ENCODE measurements at places on chromosomes 11 and 22.

DNA sequence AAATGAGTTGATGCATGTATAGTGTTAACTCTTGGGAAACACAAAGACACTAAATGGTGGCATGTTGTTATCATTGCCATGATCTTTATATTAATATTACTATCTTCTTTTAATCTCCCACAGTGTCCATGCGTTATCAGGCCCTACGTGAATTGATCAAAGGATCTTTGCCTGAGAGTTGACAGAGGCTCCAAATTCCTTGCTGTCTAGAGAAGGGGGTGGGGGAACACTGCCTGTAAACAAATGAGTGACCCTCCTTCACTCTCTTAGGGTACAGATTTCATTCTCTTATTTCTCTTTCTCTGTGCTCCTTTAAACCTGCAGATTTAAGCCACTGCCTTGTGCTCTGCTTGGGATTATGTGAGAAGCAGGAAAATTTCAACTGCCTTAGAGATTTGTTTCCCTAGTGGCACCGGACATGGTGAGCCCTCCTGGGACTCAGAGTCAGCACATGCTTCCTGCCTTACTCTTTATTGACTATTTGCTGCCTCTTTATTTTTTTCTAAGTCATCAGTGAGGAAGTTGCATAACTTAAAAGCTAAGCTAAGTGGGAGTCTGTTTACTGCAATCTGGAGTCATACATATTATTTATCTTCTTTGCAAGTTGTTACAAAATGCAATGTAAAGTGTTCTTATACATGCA is 122.9 kb downstream of the MAML2 start:
- no peak for DNase-seq

GRCh38 chr22:19178065-19178656 is 375 bp downstream of the SLC25A1 start:
- peak; percentile 29 for DNase-seq

- no peak for DNase-seq
Measured at GRCh38 chr11:84128840-84129239, 842.7 kb upstream of the CCDC90B start.

GRCh38 chr11:134942681-134943080 is 530.6 kb upstream of the B3GAT1 start:
- DNase-seq = no peak

GRCh38 chr22:49749227-49749626 is 78.4 kb downstream of the BRD1 start:
- no peak for DNase-seq

DNA sequence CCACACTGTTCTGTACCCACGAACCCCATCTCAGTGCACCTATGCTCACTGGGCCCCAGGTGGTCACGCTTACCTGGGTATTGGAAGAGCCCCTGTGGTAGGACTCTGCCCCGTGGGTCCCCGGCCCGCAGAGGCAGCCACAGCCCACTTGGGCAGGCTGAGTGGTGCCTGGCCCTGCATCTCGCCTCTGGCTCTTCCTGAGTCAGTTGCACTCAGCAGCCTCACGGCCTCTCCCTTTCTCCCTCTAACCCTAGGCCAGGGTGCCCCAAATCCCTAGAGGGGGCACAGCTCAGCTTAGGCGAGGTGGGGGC is 9.7 kb downstream of the CRELD2 start:
- DNase-seq = no peak

- no peak for DNase-seq
Measured at GRCh38 chr11:28657378-28658030, 549.3 kb downstream of the METTL15 start.

DNA sequence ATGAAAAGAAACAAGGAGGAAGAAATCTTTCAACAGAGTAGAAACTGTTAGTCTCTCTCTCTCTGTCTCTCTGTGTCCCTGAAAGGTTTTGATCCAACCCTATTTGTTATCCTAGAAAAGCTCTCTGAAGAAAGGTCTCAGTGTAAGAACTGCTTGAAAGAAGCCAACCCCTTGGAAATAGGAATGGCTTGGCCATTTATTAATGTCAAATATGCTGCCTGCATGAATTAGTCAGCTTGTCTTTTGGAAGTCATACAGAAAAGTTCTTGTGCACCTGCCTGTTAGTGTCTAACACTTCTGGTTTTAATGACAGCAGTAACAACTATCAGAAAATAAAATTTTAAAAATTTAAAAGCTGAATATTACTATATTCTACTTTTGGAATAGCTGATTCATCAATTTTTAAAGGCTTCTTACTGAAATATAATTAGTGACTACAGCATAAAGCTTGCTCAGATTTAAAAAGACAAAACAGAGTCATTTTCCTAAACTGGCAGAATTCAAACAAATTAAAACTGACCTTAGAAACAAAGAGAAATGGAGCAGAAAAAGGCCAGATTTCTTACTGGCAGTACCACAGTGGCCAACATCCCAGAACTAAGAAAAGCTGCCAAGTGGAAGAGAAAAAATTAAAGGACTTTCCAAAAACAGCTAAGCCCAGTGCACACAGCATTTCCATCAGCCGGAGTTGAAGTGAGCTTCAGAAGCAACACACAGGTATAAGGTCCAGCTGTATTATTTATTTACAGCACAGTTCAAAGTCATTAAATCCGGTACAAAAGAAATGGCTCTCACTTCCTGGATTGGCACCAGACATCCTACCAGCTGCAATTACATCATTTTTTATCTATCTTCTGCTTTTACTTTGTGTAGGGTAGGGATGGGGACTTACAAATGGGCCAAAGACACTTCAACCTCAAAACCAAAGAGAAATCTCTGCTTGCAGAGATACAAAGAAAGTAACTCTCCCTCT is 76.3 kb downstream of the PRCP start:
- DNase-seq = no peak

DNA sequence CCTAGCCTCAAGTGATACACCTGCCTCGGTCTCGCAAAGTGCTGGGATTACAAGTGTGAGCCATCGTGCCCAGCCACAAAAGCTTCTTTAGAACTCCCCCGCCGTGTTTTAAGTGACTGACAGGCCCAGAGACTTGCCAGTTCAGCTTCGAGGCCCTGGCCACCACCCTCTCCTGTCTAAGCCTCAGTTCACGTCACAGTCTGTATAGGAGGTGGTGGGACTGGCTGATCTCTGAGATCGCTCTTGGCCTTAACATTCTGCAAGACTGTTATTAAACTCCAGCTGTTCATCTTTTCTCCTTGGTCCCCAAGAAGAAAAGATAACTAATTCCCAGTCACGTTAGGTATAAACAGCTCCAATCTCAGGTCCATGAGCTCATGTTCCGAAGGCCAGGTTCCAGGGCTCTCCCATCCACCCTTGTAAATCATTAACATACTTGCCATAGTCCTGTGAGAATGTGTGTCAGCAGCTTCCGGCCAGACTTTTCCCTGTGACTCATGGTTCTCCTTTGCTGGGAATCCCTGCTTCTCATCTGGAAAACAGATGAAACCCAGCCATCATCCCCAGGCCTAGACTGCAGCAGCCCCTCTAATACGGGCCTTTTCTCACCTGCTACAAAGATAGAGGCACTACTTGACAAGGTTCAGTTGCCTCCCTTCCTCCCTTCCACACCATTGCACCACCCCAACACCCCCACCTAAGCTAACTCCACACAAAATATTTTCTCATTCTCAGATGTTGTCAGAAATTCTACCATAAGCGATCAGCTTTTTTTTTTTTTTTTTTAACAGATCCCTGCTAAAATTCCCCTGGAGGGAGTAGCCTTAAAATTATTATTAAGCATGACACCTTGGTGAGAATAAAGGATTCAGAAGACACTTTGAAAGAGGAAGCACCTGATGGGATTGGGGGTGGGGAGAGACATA is 5.6 kb upstream of the KIAA0930 start:
- DNase-seq = no peak

DNA sequence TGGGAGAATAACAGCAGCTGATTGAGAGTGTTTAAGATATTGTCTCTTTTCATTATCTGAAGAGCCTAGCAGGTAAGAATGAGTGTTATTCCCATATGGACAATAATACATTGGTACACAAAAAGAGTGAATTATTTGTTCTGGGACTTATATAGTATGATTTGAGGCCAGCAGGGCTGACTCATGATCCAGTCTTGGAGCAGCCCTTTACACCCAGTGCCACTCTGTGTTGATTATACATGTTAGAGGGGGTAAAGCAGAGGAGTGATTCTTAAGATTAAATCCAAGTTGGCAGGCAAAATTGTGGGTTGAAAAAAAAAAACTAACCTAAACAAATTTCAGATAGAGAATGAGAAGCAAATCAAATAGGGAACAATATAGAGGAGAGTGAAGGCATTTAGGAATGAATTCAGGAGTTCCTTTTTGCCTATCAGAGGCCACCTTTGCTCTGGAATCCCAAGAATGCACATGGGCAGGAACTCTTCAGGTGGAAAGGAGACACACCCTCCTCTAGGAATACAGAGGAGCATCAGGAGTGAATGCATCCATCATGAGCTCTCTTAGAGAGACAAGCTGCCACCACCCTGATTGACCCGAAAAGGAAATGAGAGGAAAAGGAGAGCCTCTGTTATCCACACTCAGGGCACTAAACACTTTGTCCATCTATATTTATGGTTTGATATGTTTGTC is 19.2 kb upstream of the MRGPRX1 start:
- DNase-seq = no peak

DNA sequence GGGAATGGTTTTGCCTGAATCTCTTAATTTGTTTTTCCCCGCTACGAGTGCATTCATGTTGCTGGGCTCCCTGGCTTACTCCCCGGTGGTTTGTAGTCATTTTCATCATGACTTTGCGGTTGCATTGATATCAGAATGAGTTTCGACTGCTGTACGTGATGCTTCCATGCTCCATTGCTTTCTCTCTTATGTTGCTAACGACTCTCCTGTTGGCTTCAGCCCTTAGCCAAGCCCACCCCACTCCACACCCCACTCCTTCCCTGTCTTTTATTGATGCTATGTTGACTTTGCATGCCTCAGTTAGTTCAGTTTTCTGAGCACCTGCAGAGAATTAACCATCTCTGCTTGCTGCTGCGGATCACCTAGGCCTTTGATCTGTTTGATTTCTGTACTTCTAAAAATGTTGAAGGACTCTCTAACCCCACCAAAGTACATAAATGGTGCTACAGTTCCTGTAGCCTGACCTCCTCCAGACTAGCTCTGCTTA is 65.3 kb downstream of the ARFGAP2 start:
- no peak for DNase-seq

Data from stimulated activated CD8-positive, alpha-beta memory T cell treated with anti-CD3 and anti-CD28 coated beads, Interleukin-4, amount 100 ng/mL, for 4 hours (primary cell).